ENCODE measurements at places on chromosomes 3 and 15.

DNA sequence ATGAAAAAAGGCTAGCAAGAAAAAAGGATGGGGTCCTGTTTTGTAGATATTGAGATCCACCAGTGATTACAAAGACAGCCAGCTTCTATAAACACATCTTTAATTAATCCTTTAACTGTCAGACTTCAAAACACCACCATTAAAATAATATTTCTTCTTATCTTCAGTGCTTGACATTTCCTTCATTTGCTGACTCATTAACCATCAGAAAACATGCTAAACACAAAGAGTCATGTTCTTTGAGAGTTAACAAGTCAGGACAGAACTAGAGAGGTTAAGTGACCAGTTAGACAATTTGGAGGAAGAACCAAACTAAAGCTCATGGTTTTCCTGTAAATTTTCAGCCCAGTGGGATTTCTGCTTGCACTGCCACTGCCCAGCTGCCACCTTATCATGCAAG, 111.4 kb downstream of the MEIS2 start:
- no peak for DNase-seq

GRCh38 chr3:24562895-24563294, 68.2 kb upstream of the THRB start:
- no peak for DNase-seq

- DNase-seq = no peak
Measured at GRCh38 chr3:45215466-45215865, 10.6 kb downstream of the TMEM158 start.

DNA sequence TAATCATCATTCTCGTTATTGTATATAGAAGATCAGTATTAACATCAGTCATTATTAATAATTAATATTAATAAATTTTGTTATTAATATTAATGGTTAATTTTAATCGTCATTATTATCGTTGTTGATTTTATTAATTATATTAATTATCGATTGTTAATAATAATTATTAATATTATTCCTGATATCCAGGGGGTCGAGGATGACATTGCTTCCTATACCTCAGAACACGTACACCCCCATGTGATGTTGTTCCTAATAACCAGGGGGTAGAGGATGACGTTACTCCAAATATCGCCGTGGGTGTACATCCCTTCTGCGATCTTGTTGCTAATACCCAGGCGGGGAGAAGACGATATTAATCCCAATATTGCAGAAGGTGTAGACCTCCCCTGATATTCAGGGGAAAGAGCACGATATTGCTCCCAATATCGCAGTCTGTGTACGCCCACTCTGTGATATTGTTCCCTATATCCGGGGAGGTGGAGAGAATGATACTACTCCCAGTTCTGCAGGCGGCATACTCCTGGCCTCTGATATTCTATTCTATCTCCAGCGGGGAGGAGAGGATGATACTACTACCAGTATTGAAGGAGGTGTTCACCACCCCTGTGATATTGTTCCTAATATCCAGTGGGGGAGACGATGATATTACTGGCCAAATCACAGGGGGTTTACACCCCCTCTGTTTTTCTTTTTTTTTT, 22.3 kb upstream of the BMF start:
- DNase-seq = no peak

DNA sequence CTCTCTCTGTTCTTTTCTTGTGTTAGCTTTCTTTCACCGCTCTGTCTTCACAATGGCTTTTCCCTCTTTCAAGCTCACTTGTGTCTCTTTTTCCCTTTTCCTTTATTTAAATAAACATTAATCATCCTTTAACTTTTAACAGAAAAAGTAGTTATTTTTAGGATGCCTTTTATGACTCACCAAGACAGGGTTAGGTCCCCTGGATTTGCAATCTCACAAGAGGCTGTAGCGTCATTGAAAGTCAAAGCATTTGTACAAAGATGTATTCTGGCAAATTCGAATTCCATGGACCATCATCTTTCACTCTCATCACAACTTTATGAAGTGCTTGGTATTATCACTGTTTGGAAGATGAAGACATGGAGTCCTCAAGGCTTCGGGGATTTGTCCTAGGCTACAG, 34.8 kb upstream of the MCTP2 start:
- DNase-seq = no peak
